Activated CD4-positive, alpha-beta memory T cell treated with anti-CD3 and anti-CD28 coated beads, Interleukin-2, amount 10 ng/mL, durations not matched to agents 7 days and 5 days (primary cell): ENCODE measurements at places on chromosomes 13 and 19. TPM values are rescaled to one million over a fixed set of nuclear protein-coding genes. Genes with fewer than 3 reads are reported as not detected.

DNA sequence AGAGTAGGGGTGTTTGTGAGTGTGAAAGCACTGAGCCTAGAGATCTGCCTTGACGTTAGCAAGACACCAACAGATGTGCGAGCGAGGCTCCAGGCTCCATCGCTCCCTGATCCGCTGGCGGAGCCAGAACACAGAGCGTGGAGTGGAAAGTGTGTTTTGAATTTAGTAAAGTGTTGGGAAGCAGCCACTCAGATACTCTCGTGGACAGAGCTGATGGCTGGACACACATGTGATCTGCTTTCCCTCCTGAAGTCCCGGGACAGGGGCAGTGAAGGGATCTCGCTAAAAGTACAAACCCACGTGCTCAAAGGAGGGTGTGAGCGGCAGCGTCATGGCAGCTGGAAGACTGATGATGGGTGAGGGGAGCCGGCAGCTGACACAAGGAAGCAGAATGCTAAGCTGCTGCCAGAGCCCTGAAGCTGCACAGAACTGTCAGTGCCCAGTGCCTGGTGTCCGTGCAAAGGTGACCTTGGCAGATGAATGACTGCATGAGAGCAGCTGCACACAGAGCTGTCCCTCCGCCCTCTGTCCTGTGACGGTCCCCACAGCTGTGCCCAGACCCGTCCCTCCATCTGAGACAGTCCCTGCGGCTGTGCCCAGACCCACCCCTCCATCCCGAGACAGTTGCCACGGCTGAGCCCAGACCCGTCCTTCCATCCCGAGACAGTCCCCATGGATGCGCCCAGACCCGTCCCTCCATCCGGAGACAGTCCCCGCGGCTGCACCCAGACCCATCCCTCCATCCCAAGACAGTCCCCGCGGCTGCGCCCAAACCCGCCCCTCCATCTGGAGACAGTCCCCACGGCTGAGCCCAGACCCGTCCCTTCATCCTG lies 29.6 kb upstream of the TMEM255B start:
- DNase-seq, result no peak
- peaks cover 21% of the 10 kb centered on the region for H3K27me3 ChIP-seq
- no peak overlapping the region for H3K27ac ChIP-seq
- no peaks in the 10 kb centered on the region for H3K36me3 ChIP-seq
- H3K4me3 ChIP-seq, result no peak overlapping the region

Gene TSHZ3
- total RNA-seq, result 4.2 TPM

Gene ZNF560
- not detected for total RNA-seq

Gene APOC1
- 0.78 TPM for total RNA-seq

DNA sequence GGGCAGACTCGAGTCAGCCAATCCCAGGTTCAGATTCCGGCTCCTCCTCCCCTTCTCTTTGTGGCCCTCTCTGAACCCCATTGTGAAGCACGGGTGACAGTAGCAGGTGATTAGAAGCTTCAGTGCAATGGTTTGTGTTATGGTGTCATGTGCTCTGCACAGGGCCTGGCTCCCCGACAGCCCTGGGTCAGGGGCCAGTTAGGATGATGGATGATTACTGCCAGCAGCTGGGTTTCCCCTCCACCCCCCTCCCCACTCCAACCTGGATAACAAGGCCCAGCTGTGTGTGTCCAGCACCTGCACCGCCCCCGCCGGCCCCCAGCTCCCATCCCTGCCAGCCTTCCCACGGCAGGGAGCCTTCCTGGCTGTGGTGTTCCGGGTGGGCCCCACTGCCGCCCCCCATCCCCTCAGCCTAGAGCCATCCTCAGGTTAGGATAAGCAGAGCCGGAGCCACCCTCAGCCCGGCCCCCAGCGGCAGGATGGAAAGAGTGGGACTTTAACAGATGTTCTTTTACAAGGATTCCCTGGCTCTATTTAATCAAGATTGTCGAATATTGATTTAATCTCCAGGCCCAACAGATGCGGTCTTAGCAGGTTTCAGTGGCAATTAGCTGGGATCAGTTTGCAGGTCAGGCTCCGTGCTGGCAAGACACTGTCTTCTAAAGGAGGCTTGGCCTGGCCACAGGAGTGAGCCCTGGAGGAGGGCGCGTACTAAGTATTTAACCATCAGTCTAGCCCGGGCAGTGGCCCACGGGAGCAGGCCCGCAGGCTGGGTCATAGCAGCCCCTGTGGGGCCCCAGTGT lies 156.2 kb downstream of the SIPA1L3 start:
- no peak for DNase-seq
- no peak overlapping the region for H3K27ac ChIP-seq

- peak; percentile 69 for DNase-seq
- H3K4me1 ChIP-seq, result peaks cover 2% of the 10 kb centered on the region
- H3K27ac ChIP-seq, result no peak overlapping the region
Measured at GRCh38 chr13:94362411-94362909, 117.0 kb downstream of the DCT start.

Gene ATG4D
- 39.2 TPM for total RNA-seq

- H3K27ac ChIP-seq, result no peak overlapping the region
- no peaks in the 10 kb centered on the region for H3K36me3 ChIP-seq
- H3K4me1 ChIP-seq, result no peaks in the 10 kb centered on the region
- H3K27me3 ChIP-seq, result peaks cover 8% of the 10 kb centered on the region
Measured at GRCh38 chr13:38950987-38951386, 39.6 kb downstream of the STOML3 start.

Gene NLRP9
- total RNA-seq, result not detected

Gene IZUMO4
- total RNA-seq, result 10.3 TPM

- H3K4me1 ChIP-seq, result peaks cover 41% of the 10 kb centered on the region
- peak; percentile 39 for DNase-seq
- peak overlapping the region; percentile 82 for H3K4me3 ChIP-seq
- H3K27ac ChIP-seq, result peak overlapping the region; percentile 77
- peaks cover 2% of the 10 kb centered on the region for H3K27me3 ChIP-seq
- H3K36me3 ChIP-seq, result peaks cover 31% of the 10 kb centered on the region
Measured at GRCh38 chr13:113584870-113585671, 518 bp downstream of the TFDP1 start.

GRCh38 chr13:113350938-113351335 lies 13.0 kb downstream of the GRTP1 start:
- H3K4me1 ChIP-seq, result no peaks in the 10 kb centered on the region
- H3K4me3 ChIP-seq, result no peak overlapping the region
- no peak for DNase-seq
- H3K27ac ChIP-seq, result no peak overlapping the region

DNA sequence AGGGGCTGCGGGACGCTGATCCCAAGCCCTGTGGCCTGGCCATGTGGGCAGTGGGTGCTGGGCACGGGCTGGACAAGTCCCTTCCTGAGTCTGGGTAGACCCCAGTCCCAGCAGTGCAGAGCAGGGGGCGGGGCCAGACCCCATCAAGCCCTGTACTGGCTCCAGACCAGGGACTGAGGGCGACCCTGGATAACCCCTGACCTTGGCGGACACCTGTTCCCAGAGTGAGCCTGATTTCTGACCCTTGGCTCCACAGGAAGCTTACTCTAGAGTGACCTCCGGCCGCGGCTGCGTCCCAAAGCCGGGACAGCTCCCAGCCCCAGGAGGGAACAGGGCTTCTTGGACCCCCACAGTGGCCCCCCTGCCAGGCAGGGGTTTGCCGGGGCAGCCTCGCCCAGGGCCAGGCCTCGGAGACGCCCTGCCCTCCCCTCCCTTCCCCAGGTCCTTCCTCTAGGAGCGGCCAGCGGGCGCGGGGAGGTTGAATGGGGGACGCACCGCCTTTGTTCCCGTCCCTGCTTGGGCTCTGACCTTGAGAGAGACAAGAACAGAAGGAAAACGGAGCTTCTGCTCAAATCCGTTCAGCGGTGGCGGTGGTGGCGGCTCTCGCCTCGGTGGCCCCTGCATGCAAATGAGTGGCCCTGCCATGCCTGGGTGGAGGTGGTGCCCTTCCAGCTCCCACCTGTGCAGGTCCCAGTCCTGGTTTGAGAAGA lies 2.3 kb upstream of the EFNA2 start:
- no peak overlapping the region for H3K4me3 ChIP-seq
- peaks cover 7% of the 10 kb centered on the region for H3K36me3 ChIP-seq
- H3K27ac ChIP-seq, result no peak overlapping the region
- DNase-seq, result no peak

GRCh38 chr19:55344444-55344843 lies 4.8 kb downstream of the KMT5C start:
- no peak overlapping the region for H3K4me3 ChIP-seq
- no peaks in the 10 kb centered on the region for H3K27me3 ChIP-seq
- no peak for DNase-seq
- peaks cover 12% of the 10 kb centered on the region for H3K4me1 ChIP-seq

DNA sequence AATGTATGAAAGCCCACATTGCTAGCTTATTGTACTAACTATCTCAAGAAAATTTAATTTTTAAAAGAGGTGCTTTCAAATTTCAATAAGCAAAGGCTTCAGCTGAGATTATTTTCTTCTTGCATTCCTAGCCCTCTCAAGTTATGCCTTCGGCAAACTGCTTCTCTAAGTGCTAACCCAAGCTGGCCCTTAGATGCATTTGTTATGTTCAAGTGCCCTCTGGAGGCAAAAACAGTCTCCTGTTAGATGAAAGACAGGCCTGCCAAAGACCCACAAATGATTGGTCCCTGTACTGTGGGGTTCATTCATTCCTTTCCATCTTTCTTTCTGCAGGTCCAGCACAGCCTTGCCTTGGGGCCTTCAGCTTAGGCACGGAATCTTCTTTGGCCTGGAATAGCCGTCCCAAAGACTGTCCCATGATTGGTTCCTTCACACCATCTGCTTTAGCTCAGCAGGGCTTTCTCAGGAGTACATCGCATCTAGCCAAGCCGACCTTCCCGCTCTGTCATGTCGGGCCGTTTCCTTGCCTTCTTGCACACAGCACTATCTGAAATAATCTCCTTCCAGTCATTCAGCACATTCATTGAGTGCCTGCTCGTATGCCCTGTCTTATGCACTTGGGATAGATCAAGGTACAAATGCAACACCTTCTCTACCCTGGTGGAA lies 26.4 kb upstream of the TPTE2 start:
- peaks cover 8% of the 10 kb centered on the region for H3K27me3 ChIP-seq
- peak overlapping the region; percentile 83 for H3K27ac ChIP-seq
- H3K36me3 ChIP-seq, result peaks cover 3% of the 10 kb centered on the region
- peak; percentile 39 for DNase-seq
- H3K4me3 ChIP-seq, result peak overlapping the region; percentile 65

GRCh38 chr19:57947088-57947418 lies 453 bp downstream of the ZNF256 start:
- H3K27me3 ChIP-seq, result no peaks in the 10 kb centered on the region
- DNase-seq, result no peak
- H3K4me1 ChIP-seq, result peaks cover 20% of the 10 kb centered on the region
- H3K4me3 ChIP-seq, result peak overlapping the region; percentile 93
- peak overlapping the region; percentile 85 for H3K27ac ChIP-seq

Gene METTL21C
- not detected for total RNA-seq

DNA sequence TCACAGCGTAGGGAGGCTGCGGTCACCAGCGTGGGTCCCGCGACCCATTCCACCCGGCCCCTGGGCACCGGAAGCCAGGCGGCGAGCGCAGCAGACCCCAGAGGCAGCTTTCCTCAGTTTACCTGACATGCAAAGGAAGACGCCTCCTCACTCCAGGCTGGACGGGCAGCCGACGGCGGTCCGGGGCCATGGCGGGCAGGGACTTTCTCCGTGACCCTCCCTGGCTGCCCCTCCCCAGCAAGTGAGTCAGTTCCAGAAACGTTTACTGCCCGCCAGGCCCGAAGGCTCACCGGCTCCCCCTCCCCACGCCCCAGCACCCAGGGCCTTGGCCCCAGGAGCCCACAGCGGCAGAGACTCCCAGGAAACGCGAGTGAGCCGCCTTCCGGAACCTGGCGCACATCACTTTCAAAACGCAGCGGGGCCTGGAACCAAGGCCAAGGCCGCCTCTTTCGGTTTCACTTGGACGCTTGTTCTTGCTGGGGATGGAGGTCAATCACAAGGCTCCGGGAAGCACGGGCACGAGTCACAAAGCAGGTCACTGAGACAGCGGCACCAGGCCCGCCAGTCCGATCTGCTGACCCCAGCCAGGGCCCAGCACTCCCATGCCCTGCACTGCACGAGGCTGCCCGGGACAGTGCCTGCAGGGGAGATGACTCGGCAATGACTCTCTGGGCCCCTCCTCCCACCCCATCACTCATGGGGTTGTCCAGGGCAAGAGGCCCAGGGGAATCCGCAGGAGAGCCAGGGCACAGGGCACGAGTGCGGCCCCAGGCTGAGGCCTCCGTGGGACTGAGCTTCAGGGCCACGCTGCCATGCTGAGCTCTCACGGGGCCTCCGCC lies 5.3 kb downstream of the SBNO2 start:
- DNase-seq, result no peak
- H3K36me3 ChIP-seq, result peaks cover 19% of the 10 kb centered on the region
- H3K27ac ChIP-seq, result no peak overlapping the region

Gene PTGER1
- 0.93 TPM for total RNA-seq

Gene GDF15
- not detected for total RNA-seq

Gene TRAPPC6A
- total RNA-seq, result 65.0 TPM

DNA sequence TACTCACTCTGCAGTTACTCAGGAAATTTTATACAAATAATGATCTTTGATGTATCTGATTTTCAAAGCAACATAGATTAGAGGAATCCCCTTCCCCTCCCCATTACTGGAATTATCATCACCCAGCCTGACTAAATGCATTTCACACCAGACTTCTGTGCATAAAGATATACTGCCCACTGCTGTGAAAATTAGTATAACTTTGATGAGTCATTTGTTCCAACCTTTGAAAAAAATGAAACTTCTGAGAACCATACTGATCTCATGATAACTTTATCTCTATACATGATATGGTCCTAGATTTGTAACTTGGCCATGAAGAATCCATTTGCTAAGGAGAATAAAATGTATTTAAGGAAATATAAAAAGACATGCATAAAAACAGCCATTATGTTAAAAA lies 63.9 kb downstream of the GPC6 start:
- no peaks in the 10 kb centered on the region for H3K36me3 ChIP-seq
- H3K27ac ChIP-seq, result no peak overlapping the region
- no peaks in the 10 kb centered on the region for H3K27me3 ChIP-seq
- H3K4me1 ChIP-seq, result no peaks in the 10 kb centered on the region

Gene BCKDHA
- total RNA-seq, result 17.9 TPM

Gene ZNF333
- 12.1 TPM for total RNA-seq

Gene THSD1
- 0.28 TPM for total RNA-seq

- peaks cover 44% of the 10 kb centered on the region for H3K4me1 ChIP-seq
- no peak for DNase-seq
- no peaks in the 10 kb centered on the region for H3K27me3 ChIP-seq
- no peak overlapping the region for H3K4me3 ChIP-seq
Measured at GRCh38 chr19:4061178-4061682, 5.5 kb downstream of the ZBTB7A start.

DNA sequence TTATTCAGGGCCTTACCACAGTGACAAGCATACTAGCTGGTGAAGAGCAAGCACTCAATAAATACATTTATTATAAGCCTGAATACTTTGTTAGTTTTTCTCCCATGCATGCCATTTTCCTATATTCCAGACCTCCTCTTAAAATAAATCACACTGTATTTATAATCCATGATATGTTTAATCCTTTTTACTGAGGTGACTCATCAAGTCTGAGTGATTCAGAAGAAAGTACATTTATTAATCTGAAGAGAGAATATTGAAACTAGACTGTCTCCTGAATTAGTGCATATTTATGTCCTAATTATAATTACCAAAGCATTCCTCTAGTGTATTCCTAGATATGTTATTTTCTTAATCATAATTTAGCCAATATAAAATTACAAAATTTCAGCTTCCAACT lies 323.3 kb downstream of the NALCN start:
- H3K4me1 ChIP-seq, result no peaks in the 10 kb centered on the region
- DNase-seq, result no peak
- no peak overlapping the region for H3K27ac ChIP-seq
- no peak overlapping the region for H3K4me3 ChIP-seq
- peaks cover 4% of the 10 kb centered on the region for H3K27me3 ChIP-seq
- no peaks in the 10 kb centered on the region for H3K36me3 ChIP-seq

Gene TMEM150B
- total RNA-seq, result 1.0 TPM
